ENCODE measurements at places on chromosomes 11 and 22.

GRCh38 chr11:134901542-134901941 lies 489.5 kb upstream of the B3GAT1 start:
- DNase-seq = no peak

DNA sequence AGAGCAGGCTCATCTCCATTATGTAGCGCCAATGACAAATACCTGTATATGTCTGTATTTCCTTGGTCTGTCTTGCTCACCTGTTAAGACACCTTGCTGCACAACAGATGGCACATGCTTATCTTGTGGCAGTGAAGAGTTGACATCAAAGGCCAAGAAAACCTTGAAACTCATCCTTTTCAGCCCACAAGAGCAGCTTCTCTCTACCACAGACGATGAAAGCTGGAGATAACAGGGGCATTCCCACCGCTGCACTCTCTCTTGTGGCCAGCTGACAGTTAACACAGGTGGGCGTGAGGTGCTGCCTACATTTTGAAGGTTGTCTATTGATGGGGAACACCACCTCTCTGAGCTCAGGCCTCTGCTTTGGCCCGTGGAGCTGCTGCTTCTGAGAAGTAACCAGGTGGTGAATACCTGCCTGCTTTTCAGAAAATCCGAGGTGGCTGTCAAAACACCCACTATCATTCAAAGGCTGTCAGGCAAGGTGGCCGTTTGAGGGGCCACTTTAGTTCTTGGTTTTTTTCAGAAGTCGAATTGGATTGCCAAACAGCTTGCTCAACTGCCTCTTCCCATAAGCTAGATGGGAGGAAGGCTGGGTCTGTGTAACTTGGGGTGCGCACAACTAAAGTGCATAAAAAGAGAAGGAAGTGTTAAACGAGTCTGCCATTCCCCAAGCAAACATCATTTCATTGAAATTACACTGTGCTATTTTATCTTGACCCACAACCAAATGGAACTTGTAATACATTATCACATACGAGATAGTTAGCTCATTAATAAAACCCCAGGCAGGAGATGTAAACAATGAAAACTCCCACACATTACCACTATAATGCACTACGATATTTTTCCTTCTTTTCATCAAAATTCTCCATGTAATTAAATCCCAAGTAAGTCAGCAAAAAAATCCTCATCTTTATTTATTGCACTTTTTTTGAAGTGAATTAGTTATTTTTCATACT lies 87.1 kb upstream of the RAG2 start:
- DNase-seq = no peak

GRCh38 chr22:20396639-20397038 lies 2.7 kb downstream of the ZNF74 start:
- no peak for DNase-seq

DNA sequence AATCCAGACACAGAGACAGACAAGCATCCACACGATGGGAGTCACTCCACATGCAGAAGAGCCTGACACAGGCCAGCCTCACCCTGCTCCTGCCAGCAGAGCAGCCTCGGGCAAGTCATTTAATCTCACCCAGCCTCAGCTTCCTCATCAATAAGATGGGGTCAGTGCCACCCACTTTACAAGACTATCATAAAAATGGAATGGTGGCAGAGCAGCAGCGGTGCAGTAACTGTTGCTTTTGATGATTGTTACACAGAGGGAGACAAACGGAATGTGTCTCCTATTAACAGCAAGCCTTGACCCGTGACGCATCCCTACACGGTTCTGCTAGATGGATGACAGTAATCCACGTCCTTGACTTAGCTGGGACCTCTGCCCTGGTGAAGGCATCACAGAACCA lies 26.0 kb upstream of the ARFGAP3 start:
- DNase-seq = no peak

- DNase-seq = no peak
These were observed 37.3 kb downstream of the KIAA0930 start for GRCh38 chr22:45203150-45203951.

DNA sequence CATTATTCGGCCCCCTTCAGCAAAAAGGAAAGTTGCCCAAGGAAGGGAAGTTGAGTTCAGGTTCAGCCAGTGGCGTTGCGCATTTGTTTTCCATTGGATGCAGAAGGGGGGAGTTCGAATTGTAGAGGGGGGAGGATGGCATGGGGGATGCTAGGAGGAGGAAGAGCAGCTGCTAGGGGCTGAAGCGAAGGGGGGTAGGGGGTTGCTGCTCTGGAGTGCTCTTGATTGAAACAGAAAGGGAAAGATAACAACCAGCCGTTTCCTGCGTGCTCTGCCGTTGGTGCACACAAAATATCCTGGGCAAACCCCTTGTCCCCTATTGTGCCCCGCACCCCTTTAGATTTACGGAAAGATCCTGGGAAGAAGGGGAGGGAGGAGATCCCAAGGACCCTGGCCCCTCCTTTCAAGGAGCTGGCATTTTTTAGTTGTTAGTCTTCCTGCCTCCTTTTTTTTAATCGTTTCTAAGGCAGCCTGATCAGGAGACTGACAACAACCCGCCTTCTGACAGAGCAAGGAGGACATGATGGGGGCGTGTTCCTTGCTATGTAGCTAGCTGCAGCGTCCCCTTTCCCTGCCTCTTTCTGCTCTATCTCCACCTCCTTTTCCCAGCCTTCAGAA lies 2.1 kb downstream of the KMT2A start:
- DNase-seq = peak; percentile 7

- peak; percentile 86 for DNase-seq
These were observed at the start of gene NUP160 for GRCh38 chr11:47847892-47848699. NUP160 (minus strand) TSS chr11:47848350; CDS start chr11:47848318, 32 bp downstream.

- DNase-seq = no peak
These were observed 17.5 kb upstream of the CD3E start for GRCh38 chr11:118287006-118287405.

DNA sequence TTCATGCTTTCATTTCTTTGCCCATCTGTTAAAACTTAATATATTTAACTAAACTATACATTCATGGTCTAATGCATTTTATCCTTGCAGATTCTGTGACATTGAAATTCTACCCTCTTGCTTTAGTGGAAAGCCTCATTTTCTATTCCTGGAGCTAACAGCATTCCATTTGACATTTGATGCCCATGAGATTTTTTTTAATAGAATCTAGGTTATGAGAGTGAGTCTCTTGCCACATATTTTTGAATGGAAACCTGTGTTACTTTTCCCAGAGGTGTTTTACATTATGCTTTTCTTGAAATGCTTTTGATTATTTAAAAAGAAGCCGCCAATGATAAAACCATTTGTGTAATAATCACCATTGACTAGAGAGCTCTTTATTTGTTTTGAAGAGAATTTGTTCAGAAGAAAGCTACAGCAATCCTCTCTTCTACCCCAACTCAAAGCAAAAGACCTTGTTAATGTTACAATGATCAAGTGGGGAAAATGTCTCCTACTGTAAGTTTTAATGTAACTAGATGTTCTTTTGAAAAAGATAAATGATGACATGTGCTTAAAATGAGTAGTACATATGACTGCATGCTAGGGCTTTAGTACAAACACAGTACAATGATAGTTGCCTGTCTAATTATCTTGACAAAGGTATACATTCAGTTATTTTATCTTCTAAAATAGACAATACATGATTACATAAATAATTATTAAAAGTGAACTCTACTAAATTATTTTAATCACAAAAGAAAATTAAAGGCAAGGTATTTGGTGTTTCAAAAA lies 67.3 kb downstream of the GAS2 start:
- no peak for DNase-seq

GRCh38 chr22:45067731-45068130 lies 57.9 kb upstream of the PHF21B start:
- no peak for DNase-seq

- no peak for DNase-seq
These were observed 377.1 kb upstream of the B3GAT1 start for GRCh38 chr11:134789104-134789503.

DNA sequence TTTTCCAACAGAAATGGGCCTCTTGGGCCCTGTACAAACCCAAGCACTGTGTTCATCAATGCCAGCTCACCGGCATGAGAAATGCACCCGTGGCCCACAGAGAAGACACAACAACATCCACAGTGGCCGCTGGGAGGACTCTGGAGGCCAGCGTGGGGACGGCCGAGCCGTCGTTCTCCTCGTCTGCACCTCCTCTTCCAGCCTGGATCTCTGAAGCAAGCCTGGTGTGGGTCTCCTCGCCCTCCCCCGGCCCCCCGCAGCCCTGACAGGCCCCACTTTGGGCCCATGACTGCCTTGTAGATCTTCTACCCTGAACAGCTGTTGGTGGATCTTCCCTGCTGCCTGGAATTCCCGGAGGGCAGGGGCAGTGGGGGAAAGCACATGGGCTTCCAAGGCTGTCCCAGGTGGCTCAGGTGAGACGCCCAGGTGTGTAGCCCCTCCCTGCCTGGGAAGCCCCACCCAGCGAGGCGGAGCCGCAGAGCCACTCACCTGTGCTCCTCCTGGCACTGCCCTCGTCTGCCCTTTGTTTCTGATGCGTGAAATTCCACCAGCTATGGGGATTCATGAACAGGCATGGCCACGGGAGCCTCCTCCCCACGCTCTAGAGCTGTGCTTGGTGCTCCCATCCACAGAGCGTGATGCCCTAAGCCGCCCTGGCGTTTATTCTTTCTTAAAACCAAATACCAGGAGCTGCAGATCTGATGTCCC lies 225.9 kb downstream of the BRD1 start:
- DNase-seq = no peak

DNA sequence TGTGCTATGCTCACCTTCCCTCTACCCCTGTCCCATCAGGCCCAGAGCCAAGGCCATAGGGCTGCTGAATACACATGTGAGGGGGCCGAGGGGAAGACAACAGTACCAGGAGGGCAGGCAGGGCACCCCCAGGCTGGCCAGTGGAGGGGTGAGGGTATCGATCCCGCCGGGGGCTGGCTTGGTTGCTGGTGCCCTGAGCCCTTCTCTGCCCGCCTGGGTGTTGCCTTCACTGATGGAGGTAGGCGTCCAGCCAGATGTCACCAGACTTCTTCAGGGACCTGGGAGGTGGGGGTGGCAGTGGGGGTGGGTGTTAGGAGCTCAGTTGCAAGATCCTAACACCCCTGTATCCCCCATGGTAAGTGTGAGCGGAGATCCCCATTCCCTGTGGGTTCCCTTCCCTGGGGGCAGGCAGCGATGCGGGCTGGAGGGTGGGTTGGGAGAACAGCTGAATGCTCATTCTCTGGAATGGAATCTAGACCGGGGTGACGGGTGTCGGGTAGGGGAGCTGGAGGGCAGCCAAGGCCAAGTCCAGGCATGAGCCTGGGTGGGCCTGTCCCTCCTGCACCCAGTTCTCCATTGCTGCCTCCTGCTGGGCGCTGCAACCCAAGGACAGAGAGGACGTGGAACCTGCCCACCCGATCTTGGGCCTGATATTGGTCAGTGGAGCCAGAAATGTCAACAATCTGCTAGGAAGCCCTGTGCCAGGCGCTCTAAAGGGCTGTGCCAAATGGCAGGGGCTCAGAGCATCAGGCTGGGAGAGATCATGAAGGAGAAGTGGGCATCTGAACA lies 17.6 kb downstream of the FADS3 start:
- no peak for DNase-seq

- DNase-seq = no peak
These were observed 423.0 kb downstream of the BRD1 start for GRCh38 chr22:49404576-49405241.

GRCh38 chr11:26554455-26554854 lies 17.6 kb downstream of the MUC15 start:
- no peak for DNase-seq

- DNase-seq = no peak
These were observed 29.4 kb upstream of the SLN start for GRCh38 chr11:107741044-107741823.

- DNase-seq = no peak
These were observed 2.2 kb downstream of the BCR start for GRCh38 chr22:23182309-23183060.

GRCh38 chr22:32661296-32661695 lies 140.2 kb upstream of the TIMP3 start:
- DNase-seq = no peak

- DNase-seq = no peak
These were observed 26.9 kb downstream of the POLR3H start for GRCh38 chr22:41517172-41518047.

DNA sequence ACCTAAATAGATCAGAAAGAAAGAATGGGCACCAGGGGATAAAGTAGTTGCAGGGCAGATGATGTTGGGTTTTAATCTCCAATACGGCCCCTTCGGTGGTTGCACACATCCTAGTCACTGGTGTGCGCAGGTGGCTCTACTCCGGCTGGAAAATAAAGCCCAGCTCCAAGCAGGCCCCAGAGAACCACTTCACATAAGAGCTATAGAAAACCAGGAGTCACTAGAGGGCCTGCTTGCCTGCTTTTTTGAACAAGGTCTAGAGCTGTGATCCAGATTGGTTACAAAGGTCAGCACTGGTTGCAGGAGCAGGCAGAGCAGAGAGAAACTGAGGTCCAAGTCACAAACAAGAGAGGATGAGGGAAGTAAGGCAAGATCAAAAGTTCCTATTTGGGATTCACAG lies 41.5 kb upstream of the MS4A8 start:
- DNase-seq = no peak

DNA sequence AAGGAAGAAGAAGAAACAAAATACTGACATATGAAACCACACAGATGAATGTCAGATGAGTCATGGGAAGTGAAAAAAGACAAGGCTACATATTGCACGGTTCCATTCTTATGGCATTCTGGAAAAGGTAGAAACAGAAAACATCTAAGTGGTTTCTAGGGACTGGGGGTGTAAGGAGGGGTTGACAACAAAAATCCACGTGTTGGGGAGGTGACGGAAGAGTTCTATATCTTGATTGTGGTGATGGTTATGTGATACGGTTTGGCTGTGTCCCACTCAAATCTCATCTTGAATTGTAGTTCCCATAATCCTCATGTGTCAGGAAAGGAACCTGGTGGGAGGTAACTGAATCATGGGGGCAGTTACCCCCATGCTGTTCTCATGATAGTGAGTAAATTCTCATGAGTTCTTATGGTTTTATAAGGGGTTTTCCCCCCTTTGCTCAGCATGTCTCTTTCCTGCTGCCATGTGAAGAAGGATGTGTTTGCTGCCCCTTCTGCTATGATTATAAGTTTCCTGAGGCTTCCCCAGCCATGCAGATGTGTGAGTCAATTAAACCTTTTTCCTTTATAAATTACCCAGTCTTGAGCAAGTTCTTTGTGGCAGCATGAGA lies 6.4 kb upstream of the ARFGAP3 start:
- no peak for DNase-seq

DNA sequence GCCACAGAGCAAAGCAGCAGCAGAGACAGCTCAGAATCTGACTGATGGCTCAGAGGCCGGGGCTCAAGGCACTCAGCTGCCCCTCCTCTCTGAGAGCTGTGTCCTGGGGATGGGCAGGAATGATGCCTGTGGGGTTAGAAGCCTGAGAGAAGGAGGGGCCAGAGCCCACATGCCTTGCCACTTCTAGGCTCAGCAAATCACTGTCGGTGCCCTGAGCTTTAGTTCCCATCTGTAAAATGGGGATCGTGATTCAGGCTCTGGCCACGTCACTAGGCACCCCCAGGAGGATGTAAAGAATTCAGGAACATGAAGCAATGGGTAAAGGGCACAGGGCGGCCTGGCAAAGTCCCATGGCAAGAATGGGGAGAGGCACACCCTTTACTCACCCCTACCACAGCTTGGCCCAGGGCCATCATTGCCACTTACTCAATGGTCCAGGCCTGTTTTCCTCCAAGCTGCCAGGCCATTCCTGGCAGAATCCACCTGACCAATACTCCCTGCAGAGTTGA lies 3.4 kb upstream of the CDC42EP2 start:
- DNase-seq = no peak

GRCh38 chr11:134479206-134480135 lies 67.4 kb upstream of the B3GAT1 start:
- DNase-seq = no peak

- DNase-seq = no peak
These were observed 272.0 kb upstream of the SESN3 start for GRCh38 chr11:95503047-95503446.

All from activated CD8-positive, alpha-beta memory T cell treated with anti-CD3 and anti-CD28 coated beads for 1 hour (primary cell).